HFF-Myc (cell line): ENCODE measurements at places on chromosomes 7 and 10.

GRCh38 chr10:87771871-87772500, 46.0 kb downstream of the ATAD1 start:
- no peak for DNase-seq

- no peak for DNase-seq
Observed at GRCh38 chr7:135731-136645, 56.4 kb upstream of the FAM20C start.

- DNase-seq, result no peak
Observed at GRCh38 chr7:74271742-74272141, 17.5 kb upstream of the CLIP2 start.

GRCh38 chr7:6246251-6246917, 26.0 kb downstream of the CYTH3 start:
- DNase-seq, result no peak

GRCh38 chr10:70296406-70296899, 12.6 kb upstream of the NPFFR1 start:
- peak; percentile 87 for DNase-seq

GRCh38 chr10:30502266-30503060, 68.5 kb downstream of the MAP3K8 start:
- DNase-seq, result no peak

- DNase-seq, result no peak
Observed at GRCh38 chr10:34145715-34146114, 669.4 kb downstream of the PARD3 start.

DNA sequence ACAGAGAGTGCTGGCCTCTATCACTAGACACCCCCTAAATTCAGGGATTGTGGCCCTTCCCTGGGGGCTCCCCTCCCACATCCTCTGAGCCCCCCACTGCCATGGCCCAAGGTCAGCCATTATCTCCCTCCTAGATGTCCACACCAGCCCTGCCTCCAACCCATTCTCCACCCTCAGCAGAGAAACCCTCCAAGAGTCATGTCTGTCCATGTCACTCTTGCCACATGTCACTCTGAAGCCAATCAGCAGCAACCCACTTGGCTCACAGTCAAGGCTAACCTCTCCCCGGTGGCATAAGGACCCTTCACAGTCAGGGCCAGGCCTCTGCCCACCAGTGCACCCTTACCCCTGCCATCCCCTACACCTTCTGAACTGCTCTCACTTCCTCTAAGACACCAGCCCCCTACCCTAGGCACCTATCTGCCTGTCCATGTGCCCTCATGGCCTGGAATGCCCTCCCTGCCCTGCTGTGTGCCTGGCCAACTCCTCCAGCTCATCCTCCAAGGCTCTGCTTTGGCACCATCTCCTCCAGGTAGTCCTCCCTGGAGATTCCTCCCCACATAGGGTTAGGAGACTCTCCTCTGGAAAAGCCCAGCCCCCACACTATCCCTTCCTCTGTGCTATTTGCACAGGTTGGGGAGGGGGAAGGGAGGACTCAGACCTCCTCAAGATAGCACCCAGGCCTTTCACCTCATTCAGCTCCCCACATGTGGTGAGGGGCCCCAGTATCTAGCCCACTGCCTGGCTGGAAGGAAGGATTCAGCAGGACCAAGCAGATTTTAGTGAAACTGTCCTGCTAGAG, 83.7 kb downstream of the GRID1 start:
- no peak for DNase-seq

GRCh38 chr7:132866144-132866531, 215.8 kb downstream of the CHCHD3 start:
- DNase-seq, result no peak

GRCh38 chr7:75814407-75814947, 871 bp upstream of the CCL24 start:
- DNase-seq, result no peak

- no peak for DNase-seq
Observed at GRCh38 chr7:13911909-13912308, 77.6 kb downstream of the ETV1 start.

GRCh38 chr10:50567384-50567783, 56.4 kb downstream of the SGMS1 start:
- DNase-seq, result no peak

DNA sequence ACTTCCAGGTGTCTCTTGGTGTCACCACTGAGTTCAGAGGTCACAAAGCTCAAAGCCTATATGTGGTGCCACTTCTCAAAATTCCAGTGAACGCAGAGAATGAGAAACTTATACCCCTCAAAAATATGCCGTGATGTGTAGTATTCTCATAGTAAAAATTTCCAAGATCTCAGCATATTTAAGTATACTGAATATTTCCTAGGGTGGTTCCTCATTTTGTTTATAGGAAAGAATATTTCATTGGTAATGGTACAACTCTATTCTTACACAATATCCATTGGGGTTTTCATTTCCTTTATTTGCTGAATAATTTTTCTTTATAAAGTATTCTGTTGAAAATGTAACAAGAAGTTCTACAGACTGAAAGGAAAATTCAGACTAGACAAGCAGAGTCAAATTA, 58.9 kb upstream of the ADO start:
- no peak for DNase-seq

- DNase-seq, result no peak
Observed at GRCh38 chr10:131706476-131706875, 194.3 kb upstream of the PPP2R2D start.

DNA sequence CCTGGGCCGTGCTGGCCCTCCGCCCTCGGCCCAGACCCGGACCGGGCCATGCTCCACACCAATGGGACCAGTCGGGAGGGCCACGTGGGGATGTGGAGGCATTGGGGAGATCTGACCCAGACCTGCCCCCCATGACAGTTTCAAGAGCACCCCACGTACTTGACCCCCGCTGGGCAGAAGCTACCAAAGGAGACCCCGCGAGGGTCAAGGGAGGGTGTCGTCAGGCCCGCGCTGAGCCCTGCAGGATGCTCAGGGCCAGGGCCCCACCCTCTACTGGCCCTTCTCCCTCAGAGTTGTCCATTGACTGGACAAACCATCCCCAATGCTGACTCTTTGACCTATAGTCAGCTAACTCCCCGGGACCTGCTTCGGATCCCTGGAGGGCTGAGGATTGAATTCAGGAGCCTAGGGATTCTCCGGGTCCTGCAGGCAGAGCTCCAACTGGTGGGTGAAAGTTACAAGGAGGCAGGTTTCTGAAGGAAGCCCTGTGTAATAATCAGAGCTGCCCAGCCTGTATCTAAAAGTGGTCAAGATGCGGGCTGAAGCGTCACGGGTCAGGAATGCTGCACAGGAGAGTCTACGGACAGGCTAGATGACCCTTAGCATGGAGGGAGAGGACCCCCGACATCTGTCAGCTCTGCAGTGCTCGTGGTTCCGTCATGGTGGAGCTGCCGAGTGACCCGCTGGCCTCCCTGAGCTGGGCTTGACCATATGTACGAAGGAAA, 498 bp upstream of the CALHM2 start:
- DNase-seq, result no peak

- DNase-seq, result no peak
Observed at GRCh38 chr7:47256016-47256415, 325.9 kb downstream of the TNS3 start.

DNA sequence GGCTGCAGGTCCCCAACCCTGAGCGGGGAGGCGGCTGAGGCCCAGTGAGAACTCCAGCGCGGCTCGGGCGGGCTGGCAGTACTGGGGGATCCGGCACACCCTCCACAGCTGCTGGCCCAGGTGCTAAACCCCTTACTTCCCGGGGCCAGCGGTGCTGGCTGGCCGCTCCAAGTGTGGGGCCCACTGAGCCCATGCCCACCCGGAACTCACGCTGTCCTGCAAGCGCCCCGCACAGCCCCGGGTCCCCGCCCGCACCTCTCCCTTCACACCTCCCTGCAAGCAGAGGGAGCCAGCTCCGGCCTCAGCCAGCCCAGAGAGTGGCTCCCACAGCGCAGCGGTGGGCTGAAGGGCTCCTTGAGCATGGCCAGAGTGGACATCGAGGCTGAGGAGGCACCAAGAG, 25.0 kb downstream of the RNF133 start:
- no peak for DNase-seq

GRCh38 chr10:3179174-3179573, 6.6 kb upstream of the PITRM1 start:
- no peak for DNase-seq

GRCh38 chr7:110157631-110158362, 933.1 kb upstream of the LRRN3 start:
- DNase-seq, result no peak

GRCh38 chr7:130841416-130841815, 107.4 kb upstream of the KLF14 start:
- no peak for DNase-seq

GRCh38 chr10:127813290-127813689, 76.3 kb downstream of the FOXI2 start:
- DNase-seq, result no peak

DNA sequence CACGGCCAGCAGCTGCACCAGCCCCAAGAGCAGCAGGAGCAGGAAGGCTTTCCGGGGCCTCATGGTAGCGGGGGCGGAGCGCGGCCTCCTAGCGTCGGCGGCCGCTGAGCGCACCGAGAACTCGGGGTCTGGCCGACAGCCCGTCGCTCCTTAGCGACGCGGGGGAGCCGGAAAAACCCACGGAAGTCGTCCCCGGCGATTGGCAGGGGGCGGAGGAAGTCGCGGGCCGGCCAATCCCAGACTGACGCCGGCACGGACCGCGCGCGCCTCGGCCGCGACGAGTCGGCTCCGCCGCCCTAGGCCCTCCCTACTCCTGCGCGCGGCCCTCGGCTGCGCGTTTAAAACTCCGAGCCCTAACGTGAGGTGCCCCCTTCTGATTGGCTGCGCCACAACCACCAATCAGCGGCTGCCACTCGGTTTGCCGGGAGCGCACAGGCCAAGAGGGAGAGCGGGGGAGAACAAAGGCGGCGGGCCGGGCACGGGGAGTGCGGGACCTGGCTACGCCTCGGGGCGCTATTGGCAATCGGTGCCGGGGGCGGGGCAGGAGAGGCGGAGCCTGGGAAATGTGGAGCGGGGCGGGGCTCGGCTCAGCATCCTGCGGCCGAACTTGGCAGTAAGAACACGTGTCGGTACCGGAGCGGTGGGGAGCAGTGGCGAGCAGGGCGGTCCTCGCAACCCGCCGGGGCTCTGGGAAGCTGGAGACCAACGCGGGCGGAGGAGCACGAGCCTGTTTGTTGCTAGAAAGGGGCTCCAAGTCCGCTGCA, at the start of gene PDIA4:
PDIA4 (minus strand) TSS at position 160 of the 764 bp plus-strand sequence; CDS start at position 63, 97 bp downstream.
- peak; percentile 95 for DNase-seq

GRCh38 chr7:66877577-66878300, 43.3 kb upstream of the TMEM248 start:
- no peak for DNase-seq

DNA sequence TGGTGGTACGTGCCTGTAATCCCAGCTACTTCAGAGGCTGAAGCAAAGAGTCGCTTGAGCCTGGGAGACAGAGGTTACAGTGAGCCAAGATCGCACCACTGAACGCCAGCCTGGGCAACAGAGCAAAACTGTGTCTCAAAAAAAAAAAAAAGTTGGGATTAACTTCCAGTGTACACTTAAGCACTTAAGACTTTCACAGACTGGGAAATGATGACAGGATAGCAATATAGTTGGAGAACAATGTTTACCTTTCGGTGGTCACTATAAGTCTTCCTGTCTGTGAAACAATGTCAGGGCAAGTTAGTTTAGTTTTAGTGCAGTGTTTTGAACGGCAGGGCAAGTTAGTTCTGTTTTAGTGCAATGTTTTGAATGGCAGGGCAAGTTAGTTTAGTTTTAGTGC, 130.2 kb downstream of the TPST1 start:
- no peak for DNase-seq

DNA sequence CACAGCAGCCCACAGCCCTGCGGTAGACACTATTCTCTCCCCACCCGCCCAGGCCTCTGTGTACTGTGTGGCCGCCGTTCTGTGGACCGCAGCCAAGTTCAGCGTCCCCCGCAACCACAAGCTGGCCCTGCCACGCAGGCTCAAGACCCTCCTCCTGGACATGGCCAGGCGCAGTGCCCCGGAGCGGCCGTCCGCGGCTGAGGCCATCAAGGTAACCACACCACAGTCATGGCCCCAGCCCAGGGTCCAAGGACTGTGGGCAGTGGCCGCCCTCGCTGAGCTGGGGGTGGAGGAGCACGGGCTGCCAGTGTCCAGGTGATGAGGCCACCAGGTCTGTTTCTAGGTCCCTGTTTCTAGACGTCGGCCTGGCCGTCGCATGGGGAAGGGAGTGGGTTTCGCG, 34.4 kb upstream of the UTF1 start:
- no peak for DNase-seq
